T1000 (cell line): ENCODE measurements at places on chromosomes 12 and 14.
A peak's percentile ranks its signal among the peaks of the same experiment; 100 is the strongest.

GRCh38 chr12:27635349-27635972, 60.8 kb upstream of the REP15 start:
- no peak for DNase-seq

GRCh38 chr14:56814519-56814959, 4.3 kb upstream of the OTX2 start:
- DNase-seq = no peak

- no peak for DNase-seq
Measured at GRCh38 chr12:26473291-26473690, 277.9 kb downstream of the SSPN start.

DNA sequence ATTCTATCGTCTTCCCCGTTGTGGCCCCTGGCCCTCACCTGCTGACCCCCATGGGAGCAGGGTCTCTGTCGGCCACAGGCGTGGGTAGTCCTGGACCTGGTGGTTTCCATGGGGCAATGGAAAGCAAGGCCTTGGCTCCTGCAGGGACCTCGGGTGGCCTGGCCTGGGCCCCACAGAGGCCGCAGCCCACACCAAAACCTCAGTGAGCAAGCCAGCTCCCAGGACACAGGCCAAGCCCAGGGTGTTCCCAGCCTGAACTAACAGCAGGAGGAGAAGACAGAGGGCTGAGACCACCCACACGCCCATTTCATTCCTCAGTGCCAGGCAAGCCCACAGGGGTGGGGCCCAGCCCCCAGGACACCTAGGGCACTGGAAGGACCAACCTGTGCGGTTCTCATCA, 16.9 kb downstream of the ABCB9 start:
- DNase-seq = no peak

GRCh38 chr14:28584951-28585350, 181.6 kb upstream of the FOXG1 start:
- no peak for DNase-seq

DNA sequence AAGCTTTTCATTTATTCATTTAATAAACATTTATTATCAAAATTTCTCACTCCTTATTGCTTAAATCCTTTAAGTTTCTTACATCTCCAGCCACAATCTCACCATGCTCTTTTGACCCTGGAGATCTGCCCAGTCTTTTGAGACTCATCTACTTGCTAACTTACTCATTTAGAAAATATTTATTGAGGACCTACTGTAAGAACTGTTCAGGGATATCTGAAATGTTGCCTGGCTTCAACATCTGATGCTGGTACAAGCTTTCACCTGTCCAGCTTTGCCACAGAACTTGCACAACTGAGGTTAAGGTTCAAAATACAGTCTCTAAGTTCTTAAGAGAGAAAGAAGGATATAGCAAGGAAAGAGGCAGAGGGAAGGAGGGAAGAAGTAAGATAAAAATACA, 17.5 kb upstream of the GXYLT1 start:
- no peak for DNase-seq

GRCh38 chr12:45292486-45293195, 76.7 kb downstream of the ANO6 start:
- DNase-seq = no peak

DNA sequence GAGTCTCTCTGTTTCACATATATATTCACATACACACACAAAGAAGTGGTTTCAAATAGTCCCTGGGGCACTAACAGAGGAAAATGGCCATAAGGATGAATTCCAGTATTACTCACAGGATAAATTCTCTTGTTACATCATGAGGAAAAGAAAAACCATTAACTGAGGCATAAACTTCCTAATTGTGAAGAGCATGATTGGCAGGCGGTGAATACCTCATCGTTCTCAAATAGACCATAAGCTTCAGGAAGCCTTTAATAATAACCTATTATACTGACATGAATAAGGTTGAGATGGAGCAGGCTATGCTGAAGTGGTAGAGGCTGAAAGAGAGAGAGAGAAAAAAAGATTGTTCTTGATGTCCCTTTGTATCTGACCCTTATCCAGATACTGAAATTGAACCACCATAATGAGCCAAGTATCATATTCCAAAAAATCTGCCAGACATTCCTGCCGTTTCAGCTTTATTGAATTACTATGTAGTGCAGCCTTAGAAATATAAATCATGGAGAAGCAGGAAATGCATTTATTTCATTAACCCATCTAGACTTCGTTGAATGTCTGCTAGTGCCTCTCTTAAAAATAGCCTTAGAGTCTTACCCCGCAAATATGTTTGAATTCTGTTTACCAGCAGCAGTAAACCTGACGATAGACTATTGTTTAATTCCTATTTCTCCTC, 86.8 kb downstream of the NUAK1 start:
- DNase-seq = no peak

DNA sequence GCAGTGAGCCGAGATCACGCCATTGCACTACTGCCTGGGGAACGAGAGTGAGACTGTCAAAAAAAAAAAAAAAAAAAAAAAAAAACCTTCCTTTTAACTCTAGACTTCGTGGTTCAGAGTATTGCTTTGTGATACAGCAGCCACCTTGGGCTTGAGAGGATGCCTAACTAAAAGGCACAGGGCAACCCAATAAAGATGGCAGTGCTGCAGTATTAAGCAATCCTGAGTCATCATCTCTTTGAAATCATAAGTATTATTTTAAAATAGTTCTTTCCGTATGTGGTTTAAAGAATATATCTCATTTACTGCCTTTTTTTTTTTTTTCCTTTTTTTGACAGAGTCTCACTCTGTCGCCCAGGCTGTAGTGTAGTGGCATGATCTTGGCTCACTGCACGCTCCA, 116.1 kb downstream of the PLEKHA5 start:
- DNase-seq = no peak

- no peak for DNase-seq
Measured at GRCh38 chr12:19763488-19763887, 324.2 kb downstream of the AEBP2 start.

- DNase-seq = no peak
Measured at GRCh38 chr12:1034751-1035457, 43.9 kb downstream of the ERC1 start.

DNA sequence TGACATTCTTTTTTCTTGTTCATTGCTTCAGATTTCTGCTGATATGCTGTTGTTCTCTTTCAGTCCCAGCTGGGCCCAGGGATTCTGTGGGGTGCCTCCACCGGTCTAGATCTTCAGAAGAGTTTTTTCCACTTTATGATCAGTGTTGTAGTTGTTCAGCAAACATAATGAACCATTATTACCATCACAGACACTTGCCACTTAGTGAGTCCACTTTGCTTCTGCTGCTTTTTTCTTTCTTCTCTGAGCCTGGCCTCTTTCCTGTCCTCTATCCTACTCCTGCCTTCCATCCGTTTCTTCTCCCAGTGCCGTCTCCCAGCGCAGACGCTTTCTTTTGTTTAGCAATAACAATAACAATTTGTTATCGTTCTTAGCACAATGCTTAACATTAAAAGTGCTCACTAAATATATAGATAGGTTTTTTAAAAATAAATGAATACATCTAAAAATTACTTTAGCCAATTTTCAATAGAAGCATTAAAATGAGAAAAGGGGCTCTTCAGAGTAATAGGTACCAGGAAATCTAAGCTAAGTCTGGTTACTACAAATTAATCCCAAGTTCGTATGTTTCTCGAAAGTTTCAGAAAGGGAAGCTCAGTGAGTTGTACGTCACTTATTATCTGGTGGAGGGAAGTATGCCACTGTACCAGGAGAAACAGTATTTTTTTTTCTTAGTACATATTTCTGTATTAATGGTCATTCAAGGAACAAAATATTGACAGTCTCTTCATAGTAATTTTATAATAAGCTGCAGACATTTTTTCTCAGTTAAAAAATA, 98.2 kb downstream of the SRGAP1 start:
- no peak for DNase-seq

- DNase-seq = no peak
Measured at GRCh38 chr12:45468751-45469615, 253.1 kb downstream of the ANO6 start.

- DNase-seq = no peak
Measured at GRCh38 chr12:111975161-111975931, 37.6 kb downstream of the TMEM116 start.

DNA sequence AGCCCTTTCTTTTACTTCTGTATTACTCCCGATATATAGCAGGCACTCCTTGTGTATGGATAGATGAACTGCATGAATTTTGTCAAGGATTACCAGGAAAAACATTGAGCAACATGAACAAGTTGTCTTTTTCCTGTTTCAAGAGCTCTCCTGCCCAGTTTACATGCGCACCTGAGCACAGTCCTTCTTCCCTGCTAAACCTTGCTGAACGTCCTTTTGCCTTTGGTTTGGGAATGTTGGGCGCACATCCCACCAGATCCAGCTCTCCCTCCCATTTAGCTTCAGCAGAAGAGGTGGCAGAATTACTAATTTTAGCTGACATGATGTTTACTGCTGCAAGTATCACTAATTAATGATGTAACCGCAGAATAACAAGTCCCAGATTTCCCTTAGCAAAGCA, 121.4 kb upstream of the TMCC3 start:
- DNase-seq = no peak

DNA sequence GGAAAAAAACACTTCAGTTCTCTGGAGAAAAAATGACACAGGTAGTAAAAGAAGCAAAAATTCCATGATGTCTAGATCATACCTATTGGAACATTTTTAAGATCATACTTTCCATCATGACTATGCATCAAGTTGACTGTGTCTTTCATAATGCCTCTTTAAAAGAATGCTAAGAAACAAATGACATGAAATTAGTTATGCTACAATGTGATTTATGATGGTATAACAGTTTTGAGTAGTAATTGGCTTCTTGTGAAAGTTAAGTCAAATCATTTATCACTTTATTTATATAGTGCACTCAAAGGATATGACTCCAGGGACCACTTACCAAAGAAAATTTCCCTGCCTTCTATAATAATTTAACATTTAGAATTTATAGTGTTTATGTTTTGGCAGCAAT, 28.5 kb downstream of the RASSF9 start:
- DNase-seq = no peak

- DNase-seq = no peak
Measured at GRCh38 chr14:101839236-101839635, 77.7 kb downstream of the PPP2R5C start.

DNA sequence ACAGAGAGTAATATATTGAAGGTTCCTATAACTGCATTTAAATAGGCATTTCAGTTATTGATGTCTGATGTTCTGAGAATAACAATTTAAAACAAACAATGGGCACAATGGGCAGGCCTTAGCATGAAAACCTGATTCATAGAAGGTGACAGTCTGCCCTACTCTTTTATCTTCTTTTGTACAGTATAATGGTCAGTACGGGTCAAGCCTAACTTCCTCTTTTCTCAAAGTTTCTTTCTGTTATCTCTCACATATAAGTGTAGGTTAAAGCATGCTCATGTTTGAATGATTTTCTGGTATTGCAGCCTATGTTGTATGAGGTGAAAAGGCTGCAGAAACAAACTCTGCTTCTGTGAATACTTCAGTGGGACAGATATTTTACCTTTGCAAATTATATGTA, 14.2 kb downstream of the FKBP3 start:
- no peak for DNase-seq

DNA sequence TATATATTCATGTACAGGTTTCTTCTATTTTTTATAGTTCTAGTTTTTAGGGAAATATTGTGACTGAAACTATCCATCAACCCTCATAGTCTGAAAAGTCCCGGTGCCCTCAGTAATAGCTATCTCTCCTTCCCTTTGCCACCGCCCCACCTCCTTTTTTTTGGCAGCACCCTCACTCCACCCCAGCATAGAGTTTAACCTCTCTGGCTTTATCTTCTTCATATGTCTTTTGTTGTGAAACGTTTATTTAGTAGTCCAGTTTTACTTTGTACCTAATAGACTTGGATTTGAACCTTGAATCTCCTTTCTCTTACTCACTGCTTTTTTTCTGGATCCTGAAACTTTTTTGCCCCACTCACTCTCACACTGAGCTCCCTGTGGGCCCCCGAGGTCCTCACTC, 109.5 kb downstream of the BBS10 start:
- no peak for DNase-seq

DNA sequence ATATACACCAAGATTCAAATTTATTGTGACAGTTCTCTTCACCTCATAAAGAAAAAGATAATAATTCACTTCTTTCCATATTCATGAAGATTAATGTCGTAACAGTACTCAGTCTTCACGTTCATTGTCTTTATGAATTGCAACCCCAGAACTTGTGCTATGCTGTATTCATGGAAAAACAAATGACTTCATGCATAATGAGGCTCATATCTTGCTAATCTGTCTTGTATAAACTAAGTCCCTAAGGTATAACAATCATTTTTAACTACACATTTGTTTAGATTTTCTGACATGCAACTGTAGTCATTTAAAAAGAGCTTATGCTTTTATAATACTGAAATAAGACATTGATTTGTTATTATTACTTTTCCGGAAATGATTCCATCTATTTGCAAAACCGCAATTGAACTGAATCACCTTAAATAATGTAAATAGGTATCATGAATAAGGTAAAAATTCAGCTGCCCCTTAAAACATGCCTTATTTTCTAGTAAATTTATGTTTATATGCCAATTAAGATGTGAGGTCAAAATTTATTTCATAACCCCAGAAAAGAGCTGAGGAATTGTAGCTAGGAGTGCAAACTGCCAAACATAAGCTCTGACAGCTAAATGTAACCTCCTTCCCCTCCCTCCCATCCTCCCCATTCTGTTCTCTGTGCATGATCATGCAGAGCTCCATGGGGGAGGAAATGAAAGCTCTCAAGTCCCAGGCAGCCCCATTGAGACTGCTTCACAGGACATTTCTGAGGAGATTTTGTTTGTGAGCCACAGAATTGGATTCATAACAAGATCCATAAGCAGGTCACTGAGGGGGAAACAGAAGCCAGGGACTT, 301.6 kb downstream of the ATP23 start:
- DNase-seq = peak; percentile 29

GRCh38 chr12:105724641-105725040, 394.1 kb downstream of the C12orf75 start:
- DNase-seq = no peak

DNA sequence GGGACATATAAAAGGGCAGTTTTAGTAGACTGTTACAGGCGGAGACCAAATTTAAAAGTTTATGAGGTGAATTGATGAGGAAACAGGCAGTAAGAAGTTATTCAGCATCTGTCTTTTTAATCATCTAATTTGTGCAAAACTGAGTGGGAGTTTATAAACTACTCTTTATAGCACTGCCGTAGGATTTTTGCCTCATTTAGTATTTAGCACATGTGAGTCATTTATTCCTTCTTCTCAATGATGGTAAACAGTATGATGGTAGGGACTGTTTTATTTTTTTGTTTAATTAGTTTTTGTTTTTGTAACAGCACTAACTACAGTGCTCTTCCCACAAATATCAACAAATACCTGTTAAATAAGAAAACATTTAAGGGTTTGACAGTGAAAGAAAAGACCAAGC, 20.6 kb downstream of the TOGARAM1 start:
- no peak for DNase-seq

DNA sequence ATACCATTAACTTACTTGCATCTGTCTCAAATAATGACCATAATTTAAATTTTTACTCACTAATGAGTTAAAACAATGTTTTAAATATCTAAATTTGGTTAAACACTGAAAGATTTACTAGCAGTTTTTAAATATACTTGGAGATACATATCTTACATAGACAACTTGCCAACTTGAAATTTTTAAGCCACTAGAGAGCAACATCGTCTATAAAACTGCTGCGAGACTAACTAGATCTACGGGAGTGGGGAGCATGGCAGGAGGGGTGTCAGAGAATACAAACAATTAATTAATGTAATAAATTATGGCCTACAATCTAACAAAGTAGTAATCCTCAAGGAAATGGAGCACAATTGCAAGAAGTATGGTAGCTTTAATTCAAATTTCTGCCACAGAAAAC, 120.4 kb downstream of the LRRIQ1 start:
- no peak for DNase-seq
